Fibroblast of upper back skin (primary cell): ENCODE measurements at places on chromosomes 1 and 21.

GRCh38 chr1:79848316-79848715 is 841.8 kb upstream of the ADGRL4 start:
- no peak for DNase-seq

- DNase-seq, result peak; percentile 36
Observed at GRCh38 chr1:155093911-155094621, 15.4 kb downstream of the EFNA3 start.

- DNase-seq, result no peak
Observed at GRCh38 chr1:8011016-8011415, 15.1 kb downstream of the ERRFI1 start.

- no peak for DNase-seq
Observed at GRCh38 chr1:27192039-27192529, 37.2 kb upstream of the SLC9A1 start.

GRCh38 chr1:7717748-7718368 is 53.2 kb upstream of the VAMP3 start:
- no peak for DNase-seq

DNA sequence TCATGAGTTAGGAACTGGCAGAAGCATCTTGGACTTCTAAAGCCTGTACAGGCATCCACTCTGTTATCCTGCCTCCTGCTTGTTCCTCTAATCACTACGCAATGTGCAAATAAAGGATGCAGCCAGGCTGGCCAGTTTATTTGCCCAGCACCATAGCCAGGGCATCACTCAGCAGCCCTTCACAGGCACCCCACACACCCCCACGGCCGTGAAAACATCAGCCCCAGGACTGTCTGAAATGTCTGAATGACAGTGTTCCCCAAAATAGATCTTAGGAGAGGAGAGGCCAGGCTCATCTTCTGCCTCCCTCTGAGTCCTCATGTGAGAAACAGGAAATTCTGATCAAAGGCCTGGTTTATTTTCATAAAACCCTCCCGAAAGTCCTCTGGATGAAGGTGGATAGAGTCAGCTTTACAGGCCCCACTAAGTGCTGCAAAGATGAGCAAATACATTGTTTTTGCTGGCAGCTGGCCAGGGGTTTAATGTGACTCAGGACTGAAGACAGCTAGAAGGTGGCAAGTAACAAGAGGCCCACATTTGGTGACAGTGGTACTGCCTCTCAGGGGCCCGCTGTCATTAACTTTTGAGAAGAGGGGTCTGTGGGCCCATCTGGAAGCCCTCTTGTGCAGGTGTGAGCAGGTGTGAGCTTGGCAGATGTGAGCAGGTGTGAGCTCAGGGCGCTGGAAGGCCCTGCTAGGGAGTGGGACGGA is 32.9 kb downstream of the GRHL3 start:
- peak; percentile 36 for DNase-seq

DNA sequence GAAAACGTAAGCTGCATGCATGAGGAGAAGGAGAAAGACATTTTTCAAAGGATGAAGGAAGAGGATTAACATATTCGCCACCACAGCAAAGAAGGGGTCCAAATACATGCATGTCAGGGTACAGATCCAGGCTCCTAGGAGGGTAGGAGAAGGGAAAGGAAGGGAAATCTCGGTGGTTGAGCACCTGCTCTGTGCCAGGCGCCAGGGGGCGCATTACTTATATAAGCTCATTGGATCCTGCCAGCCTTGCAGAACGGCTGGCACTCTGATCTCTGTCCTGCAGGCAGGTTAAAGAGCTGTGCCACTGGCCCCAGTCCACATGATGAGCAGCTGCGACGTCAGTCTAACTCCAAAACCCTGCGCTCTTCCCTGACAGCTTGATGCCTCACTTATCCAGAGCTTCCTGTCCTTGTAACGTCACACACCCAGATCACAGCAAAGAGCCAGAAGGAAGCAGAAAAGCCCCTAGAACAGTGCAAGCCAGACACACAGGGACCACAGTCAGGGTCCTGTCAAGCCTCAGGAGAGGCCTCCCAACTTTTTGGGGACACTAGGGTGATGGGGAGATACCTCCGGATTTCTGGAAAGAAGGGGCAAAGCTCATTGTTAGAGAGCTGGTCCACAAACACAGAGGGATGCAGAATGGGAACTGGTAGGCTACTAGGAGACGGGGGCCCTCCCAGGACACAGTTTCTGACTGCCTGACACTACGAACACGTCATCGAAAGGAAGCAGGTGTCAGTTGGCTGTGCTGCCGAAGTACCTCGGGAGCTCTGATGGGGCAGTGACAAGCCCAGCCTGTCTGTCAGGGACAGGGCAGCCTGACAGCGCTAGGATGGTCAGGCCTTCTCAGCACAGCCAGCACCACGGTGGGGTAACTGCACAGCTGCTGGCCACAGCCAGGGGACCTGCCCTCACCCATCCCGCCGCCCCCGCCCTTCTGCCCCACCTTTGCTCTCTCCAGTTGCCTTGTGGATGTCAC is 99.1 kb downstream of the BEND5 start:
- peak; percentile 60 for DNase-seq
